T47D (cell line): ENCODE measurements at places on chromosomes 1 and 21.

- DNase-seq = no peak
These were observed 21.9 kb downstream of the NIBAN1 start for GRCh38 chr1:184952428-184952827.

GRCh38 chr1:116786049-116786448 is 31.8 kb downstream of the CD2 start:
- DNase-seq = no peak

- no peak for DNase-seq
These were observed 2.3 kb downstream of the LDLRAD2 start for GRCh38 chr1:21814241-21814918.

GRCh38 chr1:67755619-67756018 is 70.6 kb downstream of the GADD45A start:
- no peak for DNase-seq

DNA sequence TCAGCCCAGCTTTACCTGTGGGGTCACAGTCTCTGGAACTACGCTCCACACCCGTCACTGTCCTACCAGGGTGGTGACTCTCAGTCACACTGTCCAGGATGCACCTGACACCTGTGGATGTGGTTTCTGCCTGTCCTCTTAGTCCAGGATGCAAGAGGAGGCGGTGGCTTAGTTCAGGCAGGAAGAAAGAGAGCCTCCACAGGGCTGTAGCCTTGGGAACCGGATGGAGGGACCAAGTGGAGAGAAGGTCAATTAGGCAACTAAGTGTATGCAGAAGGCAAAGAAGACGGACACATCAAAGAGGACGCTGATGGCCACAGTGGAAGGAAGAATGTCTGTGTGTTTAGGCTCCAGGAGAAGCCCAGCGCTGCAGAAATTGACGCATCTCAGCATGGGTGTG is 153.9 kb upstream of the IRF2BP2 start:
- DNase-seq = no peak

DNA sequence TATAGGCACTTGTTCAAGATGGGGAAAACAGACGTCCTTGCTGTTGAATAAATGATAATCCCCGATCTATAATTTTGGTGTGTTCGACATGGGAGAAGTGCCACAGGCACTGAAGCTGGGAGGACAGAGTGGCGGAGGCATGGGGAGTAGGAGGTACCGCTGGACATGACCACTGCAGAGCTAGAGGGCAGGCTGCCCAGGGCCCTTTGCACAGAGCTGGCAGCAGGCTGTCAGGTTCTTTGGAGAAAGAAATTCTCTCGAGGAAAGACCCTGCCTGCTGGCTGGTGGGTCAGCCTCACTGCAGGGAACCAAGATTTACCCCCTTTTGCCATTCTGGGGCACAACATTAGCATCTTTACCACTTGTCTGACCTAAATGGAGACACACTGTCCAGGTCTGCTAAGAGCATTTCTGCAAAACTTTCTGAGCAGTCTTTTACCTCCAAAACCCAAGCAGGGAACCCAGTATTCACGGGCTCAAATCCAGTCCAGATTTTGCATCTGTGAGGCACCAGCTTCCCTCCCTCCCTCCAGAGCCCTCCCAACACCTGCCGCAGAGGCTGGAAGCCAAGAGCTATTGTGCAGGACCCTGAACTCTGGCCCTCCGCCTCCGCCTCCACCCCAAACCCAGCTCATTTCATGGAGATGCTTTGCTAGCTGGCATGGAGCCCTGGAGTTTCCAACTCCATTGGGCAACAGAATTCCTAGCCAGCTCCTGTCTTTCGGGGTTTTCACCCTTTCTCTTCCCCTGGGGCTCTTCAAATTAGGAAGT is 142.3 kb downstream of the PLXNA2 start:
- no peak for DNase-seq

DNA sequence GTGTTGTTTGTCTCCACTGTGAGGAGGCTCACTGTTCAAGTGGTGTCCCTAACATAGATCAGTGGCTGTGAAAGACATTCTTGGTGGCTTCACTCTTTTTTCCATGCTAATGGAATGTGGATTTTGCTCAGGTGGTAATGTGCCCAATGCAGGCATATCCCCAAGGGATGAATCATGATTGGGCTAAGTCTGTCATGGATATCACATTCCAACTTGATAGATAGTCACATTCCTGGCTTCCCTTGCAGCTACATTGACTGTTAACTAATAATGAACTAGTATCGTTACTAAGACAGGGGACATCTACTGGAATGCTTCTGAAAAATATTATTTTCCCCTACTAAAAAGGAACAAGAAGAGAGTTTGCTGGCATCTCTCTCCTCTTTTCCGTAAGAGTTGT is 86.3 kb upstream of the SOD1 start:
- DNase-seq = no peak

- DNase-seq = no peak
These were observed 14.4 kb upstream of the MAGI3 start for GRCh38 chr1:113375878-113376277.

GRCh38 chr1:247385283-247385682 is 30.7 kb upstream of the NLRP3 start:
- no peak for DNase-seq

GRCh38 chr1:156407344-156407743 is 38.3 kb downstream of the RHBG start:
- DNase-seq = no peak

GRCh38 chr1:204102739-204103430 is 30.0 kb downstream of the SOX13 start:
- no peak for DNase-seq

- no peak for DNase-seq
These were observed 14.6 kb downstream of the ZBTB21 start for GRCh38 chr21:41995577-41995976.

DNA sequence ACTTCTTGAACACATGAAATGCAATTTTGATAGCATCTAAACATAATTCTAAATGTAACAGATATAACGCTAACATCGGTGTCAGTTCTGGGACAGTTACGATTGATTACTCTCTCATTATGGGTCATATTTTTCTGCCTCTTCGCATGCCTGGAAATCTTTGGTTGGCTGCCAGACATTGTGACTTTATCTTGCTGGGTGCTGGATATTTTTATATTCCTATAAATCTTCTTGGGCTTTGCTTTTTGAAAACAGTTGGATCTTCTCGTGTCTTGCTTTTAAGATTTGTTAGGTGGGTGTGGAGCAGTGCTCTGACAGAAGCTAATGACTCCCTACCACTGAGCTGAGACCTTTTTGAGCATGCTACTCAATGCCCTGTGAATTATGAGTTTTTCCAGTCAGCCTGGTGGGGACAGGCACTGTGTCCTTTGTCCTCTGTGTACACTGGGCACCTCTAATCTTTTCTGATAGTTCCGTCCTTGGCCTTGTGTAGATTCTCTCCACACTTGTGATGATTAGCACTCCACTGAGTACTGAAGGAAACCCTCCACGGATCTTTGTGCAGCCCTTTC is 28.0 kb upstream of the EDARADD start:
- DNase-seq = no peak

- DNase-seq = peak; percentile 30
These were observed 12.8 kb downstream of the TRAPPC10 start for GRCh38 chr21:44024887-44025353.

DNA sequence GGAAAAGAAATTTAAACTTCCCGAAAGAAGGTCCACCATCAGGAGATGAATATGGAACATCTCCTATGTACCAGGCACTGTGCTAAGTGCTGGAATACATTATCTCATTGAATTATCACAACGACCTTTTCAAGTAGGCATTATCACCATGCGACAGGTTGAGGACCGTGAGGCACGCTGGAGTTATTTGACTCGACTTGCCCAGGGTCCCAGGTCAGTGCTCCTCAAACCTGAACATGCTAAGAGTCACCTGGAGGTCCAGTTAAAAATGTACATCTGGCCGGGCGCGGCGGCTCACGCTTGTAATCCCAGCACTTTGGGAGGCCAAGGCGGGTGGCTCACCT is 15.9 kb upstream of the AGTRAP start:
- no peak for DNase-seq

- no peak for DNase-seq
These were observed 689.9 kb downstream of the MATN1 start for GRCh38 chr1:30033256-30034104.

DNA sequence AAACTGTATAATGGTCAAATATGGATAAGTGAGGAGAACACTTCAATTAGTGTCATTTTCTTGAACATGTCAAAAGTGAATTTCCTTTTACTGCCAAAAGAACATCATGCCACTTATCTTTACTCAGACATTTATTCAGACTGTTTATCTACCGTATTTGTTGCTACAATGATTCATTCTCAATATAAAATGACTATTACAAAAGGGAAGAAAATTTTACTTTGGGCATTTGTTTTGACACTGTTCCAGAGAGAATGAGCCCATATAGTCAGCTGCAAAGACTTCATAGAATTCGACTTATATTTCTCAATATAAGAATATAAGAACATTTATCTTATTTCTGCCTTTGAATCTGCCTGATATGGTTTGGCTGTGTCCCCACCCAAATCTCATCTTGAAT is 1699.1 kb downstream of the BRINP3 start:
- DNase-seq = no peak

GRCh38 chr1:186772228-186772627 is 56.5 kb upstream of the PLA2G4A start:
- DNase-seq = no peak

DNA sequence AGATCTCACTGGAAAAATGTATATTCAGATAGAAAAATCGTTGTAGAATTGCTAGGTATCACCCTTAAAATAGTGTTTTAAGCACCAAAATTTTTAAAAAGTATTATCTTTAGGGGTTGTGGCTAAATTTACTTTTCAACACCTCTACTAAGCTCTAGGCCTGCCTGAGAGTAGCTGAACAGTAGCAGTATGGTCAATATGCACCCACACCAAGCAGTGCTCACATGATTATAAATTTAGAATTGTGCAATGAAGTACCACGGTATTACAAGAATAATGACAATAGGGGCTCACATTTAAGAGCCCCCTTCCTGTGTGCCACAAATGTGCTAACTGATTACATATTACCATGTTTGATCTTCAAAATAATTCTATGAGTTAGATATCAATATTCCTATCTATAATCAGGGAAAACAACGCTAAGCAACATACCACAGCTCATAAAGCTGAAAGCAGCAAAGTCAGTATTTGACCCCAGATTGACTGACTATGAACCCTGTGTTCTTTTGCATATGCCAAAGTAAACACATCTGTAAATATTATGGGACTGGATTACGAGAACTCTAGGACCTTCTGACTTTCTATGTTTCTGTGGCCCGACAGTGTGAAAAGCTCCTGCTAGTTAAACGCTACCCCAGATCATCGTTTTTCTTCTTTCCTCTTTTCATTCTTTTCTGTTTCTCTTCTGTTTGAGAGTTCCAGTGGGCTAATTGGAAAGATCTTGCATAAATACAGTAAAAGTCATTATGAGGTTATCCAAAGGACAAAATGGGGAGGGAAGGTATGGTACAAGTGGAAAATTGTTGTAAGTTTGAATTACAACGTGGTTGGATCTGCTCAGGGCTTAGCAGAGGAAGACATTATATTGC is 201.1 kb upstream of the C1orf87 start:
- DNase-seq = no peak

GRCh38 chr1:86156566-86157455 is at the start of gene COL24A1:
COL24A1 (minus strand) TSS chr1:86156772; CDS start chr1:86156396, 376 bp downstream.
- no peak for DNase-seq

DNA sequence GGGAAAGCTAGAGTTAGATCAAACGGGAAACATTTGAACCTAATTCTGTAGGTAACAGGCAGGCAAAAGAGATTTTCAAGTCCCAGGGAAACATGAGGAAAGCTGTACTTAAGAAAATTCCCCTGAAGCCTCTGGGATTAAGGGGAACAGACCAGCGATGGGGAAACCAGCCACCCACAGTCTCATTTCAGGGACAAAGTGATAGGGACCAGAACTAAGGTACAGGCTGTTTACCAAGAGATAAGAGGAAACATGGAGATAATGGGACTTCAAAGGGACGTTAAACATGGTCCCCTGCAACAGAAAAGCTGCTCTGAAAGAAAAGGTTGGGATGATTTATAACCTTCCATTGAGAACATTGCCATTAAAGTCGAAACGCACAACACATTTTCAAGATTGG is 84.4 kb downstream of the NTPCR start:
- DNase-seq = no peak

- no peak for DNase-seq
These were observed 97.4 kb upstream of the SGIP1 start for GRCh38 chr1:66436378-66437135.

- peak; percentile 82 for DNase-seq
These were observed 36.8 kb downstream of the FMO3 start for GRCh38 chr1:171127501-171127900.

GRCh38 chr1:26999440-26999987 is 6.0 kb downstream of the TRNP1 start:
- DNase-seq = no peak

DNA sequence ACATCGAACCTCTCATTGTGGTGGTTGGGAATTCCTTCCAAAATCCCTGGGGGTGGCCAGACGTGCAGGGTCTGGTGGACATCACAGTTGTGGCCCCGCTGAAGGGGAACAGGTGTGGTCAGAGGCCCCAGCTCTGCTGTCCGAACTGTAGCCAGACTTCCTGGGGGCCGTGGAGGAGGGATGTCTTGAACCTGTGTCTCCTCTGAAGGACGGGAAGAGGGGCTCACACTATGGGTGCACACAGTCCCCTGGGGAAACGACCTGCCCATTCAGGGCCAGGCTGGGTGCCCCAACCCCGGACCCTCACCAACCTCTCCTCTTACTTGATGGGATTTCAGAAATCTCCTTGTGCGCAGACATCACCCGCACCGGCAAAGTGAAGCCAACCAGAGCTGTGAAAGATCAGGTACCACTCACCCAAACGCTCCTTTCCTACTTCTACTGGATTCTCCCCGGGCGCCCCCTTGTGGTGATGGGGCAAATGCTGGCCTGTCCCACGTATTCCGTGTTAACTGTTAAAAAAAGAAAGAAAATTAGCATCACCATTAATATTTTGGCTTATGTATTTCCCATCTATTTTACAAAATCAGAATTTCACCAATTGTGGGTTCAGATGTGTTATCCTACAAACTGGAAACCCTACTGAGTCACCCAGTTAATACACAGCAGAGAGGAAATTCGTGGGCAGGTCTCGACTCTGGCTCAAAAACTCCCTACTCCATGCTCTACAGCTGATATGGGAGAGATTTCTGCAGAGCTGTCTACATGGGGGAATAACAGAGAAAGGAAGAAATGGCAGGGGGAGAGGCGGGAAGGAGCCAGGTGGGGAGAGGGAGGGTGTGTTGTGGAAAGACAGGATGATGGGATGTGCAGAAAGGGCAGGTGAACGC is 28.1 kb downstream of the PADI4 start:
- DNase-seq = peak; percentile 34
